ENCODE measurements at places on chromosomes 5 and 9.

DNA sequence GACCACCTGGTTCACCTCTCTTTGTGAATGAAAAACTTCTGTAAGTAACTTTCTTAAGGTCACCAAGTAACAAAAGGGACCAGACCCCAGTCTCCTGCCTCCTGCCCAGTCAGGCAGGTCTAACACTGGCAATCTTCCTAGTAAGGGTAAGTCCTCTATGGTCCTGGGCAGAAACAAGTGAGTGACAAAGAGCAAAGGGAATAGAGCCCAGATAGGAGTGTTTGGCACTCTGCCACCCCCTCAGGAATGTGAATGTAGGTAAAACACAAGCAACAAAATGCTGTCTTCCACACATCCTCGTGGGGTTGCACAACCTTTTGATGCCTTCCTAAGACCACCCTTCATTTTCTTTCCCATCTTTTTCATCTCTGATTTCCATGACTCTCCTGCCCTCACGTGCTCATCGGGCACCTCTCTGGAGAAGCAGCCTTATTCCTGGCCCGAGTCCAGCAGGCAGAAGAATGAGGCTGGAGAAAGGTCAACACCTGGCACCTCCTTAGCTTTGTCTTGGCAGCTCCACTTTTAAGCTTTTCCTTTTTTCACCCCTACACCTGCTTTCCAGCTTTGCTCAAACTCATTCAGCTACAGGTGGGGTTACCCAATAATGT, 90.2 kb upstream of the LHFPL2 start:
- no peak for DNase-seq

GRCh38 chr9:6605202-6605601, 40.3 kb downstream of the GLDC start:
- DNase-seq, result no peak

GRCh38 chr9:14542071-14542470, 151.2 kb downstream of the ZDHHC21 start:
- no peak for DNase-seq

DNA sequence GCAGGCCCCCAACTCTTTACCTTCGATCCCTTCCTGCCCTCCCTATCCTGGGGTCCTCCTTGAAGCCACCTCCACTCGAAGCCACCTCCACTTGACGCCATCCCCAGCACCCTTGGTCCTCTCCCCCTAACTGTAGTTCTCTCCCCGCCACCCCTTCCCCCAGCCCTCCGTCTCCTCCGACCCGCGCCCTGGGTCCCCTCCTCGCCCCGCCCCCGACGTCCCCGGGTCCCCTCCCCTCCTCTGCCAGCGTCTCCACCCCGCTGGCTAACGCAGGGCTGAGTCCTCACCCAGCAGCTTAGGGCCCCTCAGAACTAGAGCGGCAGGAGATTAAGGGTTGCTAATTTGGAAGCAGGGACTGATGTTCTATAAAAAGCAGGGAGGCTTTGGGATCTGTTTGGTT, 30.6 kb upstream of the ANKRD33B start:
- no peak for DNase-seq

- DNase-seq, result no peak
These were observed 256.1 kb downstream of the NR3C1 start for GRCh38 chr5:143147383-143147782.

- no peak for DNase-seq
These were observed 147.0 kb downstream of the PSAT1 start for GRCh38 chr9:78443946-78444345.

- no peak for DNase-seq
These were observed 4.8 kb upstream of the IER5L start for GRCh38 chr9:129182625-129183494.

DNA sequence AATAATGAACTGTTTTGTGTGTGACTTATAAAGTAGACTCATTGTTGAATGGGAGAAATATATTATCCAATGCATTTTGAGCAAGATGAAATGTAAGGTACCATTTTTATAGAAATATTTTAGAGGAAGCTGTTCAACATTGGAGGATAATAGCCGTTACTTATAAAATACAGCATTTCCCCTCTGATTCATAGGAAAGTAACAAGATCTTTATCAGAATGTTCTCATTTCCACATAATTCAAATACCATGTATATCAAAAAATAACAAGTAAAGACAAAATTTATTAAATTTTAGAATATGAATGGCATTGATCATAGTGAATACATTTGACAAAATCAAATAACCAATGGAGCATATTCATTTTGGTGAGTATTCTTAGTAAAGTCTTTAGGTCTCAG, 346.7 kb upstream of the PTGER4 start:
- DNase-seq, result peak; percentile 5

GRCh38 chr9:73154722-73155121, 3.1 kb downstream of the ANXA1 start:
- DNase-seq, result no peak

- DNase-seq, result no peak
These were observed 1068.7 kb downstream of the CDH12 start for GRCh38 chr5:21784487-21784886.

DNA sequence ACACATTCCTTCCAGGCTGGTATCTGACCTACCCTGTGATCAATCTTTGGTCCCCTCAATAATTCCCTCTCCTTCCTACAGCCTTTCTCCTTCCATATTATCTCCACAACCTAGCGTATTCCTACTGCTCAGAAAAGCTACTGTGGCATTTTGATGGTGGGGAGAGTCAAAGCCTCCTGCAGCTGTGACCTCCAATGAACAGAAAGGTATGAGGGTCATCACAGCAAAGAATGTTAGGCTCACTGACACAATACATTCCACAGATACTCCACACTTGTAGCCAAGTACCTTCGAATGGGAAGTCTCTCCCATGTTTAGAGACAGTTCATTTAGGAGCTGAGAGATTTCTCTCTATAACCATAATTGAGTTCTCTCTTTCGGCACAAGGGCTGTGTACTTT, 5.9 kb downstream of the FBN2 start:
- no peak for DNase-seq

GRCh38 chr5:57414857-57415256, 67.8 kb downstream of the ACTBL2 start:
- DNase-seq, result no peak

- DNase-seq, result no peak
These were observed 52.0 kb upstream of the RANBP6 start for GRCh38 chr9:6067426-6067825.

GRCh38 chr5:158409507-158409906, 550.6 kb upstream of the CLINT1 start:
- DNase-seq, result no peak

DNA sequence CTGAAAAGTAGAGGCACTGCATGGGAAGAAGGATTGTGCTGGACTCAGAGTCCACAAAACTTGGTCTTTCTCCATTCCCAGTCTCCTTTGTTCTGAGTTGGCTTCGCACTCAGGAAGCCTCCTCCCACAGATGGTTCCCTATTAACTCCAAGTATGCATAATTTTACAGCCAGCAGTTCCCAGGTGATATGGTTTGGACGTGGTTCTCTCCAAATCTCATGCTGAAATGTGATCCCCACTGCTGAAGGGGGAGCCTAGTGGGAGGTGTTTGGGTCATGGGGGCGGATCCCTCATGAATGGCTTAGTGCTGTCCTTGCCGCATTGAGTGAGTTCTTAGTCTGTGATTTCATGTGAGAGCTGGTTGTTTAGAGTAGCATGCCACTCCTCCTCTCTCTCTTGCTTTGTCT, 86.6 kb downstream of the FEM1C start:
- no peak for DNase-seq

- DNase-seq, result no peak
These were observed 287.7 kb upstream of the DAP start for GRCh38 chr5:11048760-11049159.

GRCh38 chr9:19380826-19381075, 715 bp upstream of the RPS6 start:
- no peak for DNase-seq

- no peak for DNase-seq
These were observed 68.0 kb upstream of the IRX4 start for GRCh38 chr5:1950708-1951103.

DNA sequence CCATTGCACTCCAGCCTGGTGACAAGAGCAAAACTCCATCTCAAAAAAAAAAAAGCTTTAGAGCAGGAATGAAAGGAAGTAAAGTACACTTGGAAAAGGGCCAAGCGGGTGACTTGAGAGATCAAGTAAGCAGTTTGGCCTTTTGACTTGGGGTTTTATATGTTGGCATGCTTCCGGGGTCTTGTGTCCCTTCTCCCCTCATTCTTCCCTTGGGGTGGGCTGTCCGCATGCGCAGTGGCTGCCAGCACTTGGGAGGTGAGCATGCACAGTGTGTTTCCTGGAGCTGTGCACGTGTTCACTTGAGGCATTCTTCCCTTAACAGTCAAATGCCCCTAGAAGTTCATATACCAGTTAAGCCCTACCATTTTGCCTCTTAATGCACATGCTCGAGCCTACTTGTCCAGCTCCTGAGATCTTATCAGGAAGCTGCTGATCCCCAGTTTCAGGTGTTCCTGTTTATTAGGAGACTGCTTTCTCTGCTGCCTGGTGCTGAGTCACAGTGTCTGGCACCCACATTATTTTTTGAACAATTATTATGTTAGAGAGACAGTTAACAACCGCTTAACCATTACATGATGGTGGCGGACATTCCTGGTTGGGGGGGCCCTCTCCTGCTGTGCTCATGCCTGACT, 32.6 kb upstream of the PRRC2B start:
- DNase-seq, result no peak

DNA sequence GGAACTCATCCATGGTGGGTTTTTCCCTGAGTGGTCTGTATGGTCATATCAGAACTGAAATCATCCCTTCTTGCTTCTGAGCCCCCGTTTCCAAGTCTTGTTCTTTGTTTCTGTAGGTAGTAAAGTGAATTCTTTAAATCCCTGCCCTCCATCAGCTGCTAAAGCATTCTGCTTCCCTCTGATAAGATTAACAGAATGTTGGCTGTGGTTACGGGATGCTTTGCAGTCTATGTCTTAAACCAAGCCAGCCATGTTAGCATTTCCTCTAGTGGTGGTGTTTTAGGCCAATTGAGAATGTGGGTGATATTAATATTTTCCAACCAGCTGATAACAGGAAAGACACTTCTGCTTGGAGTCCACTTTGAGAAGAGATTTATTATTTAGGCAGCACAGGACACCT, 22.0 kb upstream of the KCNIP1 start:
- DNase-seq, result no peak

- DNase-seq, result no peak
These were observed 2.1 kb downstream of the ANXA1 start for GRCh38 chr9:73153793-73154227.

DNA sequence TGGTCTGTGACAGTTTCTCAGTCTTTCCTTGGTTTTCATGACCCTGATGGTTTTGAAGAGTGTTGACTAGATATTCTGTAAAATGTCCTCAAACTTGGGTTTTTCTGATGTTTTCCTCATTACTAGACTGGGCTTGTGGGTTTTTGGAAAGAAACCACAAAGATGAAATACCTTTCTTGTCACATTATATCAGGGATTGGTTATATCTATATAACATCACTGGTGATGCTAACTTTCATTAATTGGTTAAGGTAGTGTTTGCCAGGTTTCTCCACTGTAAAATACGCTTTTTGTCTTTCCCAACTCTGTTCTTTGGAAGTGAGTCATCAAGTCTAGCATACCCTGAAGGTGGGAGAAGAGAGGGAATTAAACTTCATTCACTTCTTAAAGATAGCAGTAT, 3.3 kb upstream of the IL31RA start:
- DNase-seq, result no peak

DNA sequence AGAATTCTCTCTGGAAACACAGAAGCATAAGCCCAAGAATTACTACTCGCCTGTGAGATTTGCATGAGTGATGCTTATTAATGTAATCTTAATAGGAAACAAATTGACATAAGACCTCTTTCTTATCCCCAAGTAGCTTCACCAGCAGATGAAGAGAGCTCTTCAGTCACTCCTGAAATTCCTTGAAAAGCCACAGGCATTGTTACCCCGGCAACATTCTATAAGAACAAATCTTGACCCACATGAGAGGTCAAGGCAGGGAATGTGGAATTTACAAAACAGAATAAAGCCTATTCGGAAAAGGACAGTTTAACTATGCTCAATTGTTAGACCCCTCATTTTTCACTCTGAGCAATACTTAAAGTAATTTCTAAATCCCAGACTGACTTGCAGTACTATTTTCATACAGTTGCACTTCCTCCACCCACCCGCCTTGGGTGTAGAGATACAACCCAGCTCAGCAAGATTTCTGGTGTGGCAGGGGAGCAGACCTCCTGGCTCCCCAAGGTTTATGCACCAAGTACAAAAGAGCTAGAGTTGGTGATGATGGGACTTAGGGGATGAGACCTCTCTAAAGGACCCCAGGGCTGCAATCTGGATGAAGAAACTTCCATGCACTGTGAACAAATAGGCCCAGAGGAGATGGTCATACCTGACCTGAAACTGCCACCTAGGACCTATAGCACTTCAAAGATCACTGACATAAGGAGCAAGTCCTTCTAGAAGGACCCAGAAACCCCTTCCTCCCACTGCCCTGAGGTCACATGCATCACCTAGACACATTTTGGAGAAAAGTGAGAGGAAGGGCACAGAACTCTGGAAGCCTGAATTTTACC, 242.1 kb downstream of the ZNF608 start:
- DNase-seq, result no peak

DNA sequence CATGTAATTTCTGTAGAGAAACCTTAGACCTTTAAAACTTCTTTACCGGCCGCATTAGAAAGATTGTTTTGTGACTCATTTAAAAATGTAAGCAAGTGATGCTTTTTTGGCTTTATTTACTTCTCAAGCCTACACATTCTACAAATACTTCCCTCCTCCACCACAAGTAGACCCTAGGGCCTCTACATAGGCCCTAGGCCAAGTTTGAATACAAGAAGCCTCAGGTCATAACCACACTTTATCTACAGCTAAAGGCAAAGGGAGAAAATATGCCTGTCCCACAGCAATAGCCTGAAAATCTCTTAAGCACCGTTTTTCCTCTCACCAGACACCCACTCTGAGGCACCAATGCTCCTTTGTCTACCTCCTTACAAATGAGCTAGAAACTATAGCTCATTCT, 53.9 kb downstream of the CSNK1A1 start:
- DNase-seq, result no peak

DNA sequence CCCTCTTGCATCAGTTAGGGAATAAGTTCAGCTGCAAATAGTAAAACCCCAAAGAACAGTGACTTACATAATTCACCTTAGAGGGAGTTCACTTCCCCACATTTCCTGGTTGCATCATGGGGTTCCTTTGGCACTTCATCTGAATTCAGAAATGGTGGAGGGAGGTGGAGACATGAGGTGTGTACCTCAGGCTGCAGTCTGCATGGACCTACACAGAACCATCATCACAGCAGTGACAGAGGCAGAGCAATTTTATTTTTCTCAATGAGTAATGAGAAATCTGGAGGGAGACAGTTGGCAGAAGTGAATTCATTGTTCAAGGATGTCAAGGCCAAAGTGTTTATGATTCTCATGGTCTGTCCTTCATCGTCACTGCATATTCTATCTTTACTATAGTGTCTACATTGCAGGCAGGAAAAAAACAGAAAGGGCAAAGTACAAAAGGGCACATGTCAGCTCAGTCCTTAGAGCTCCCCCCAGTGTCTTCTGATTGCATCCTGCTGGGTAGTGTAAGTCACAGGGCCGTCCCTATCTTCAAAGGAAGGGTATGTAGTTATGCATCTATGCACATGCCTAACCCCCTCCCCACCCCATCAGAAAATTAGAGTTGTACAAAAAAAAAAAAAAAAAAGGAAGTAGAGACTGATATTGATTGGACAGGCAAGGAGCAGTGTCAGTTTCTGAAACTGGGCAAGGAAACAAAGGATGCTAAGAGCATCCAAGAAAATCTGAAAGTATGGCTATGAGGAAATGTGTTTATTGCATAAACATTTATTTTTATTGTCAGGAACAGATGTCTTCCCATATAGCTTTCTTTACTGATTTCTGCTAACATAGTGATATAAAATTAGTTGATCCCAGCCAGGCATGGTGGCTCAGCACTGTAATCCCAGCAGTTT, 132.7 kb upstream of the APC start:
- no peak for DNase-seq

Data from dermis microvascular lymphatic vessel endothelial cell (primary cell).